ENCODE measurements at places on chromosomes 1 and 21.

DNA sequence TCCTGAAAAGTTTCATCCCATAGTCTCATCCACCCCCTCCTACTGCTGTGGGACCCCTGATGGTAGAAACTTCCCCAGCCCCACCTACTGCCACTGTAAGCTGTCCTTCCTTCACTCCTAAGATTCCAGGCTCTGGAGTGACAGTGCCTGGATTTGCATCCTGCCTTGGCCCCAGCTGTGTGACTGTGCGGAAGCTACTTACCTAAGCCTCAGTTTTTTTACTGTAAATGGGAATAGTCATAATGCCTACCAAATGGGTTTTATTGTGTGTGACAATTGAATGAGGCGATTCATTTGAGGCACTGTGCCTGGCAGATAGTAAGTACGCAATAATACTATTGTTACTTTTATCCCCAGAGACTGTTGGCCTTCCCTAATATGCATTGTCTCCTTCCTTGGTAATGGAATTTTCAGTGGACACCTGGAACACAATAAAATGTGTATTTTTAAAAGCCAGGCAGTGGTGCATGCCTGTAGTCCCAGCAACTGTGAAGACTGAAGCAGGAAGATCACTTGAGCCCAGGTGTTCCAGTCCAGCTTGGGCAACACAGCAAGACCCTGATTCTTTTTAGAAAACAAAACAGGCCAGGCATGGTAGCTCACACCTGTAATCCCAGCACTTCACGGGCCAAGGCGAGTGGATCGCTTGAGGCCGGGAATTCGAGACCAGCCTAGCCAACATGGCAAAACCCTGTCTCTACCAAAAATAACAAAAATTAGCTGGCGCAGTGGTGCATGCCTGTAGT is 55.0 kb upstream of the ZNF326 start:
- DNase-seq: no peak

DNA sequence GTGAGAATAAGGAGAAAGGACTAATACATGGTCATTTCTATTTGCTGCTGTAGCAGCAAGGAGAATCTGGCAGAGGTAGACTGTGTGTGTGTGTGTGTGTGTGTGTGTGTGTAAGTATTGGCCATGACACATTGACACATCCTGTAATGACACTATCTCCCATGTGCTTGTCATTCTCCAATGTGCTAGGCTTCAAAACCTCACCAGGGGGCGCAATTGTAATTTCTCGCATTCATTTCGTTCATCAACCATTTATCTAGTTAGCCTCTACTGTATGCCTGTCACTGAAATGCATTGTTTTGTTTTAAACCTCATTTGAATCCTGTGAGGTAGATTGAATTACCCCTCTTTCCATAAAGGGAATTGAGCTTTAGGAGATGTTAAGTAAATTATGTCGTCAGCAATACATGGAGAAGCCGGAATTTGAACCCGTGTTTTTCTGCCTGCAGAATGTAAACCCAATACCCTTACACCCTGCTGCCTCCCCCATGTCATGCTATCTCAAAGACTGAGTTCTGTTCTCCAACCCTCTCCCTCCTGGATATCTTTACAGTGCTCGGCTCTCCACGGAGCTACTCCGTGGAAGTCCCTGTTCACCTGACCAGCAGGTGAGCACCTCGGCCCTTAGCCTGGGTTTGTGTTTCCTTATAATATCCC is 100.8 kb downstream of the UCK2 start:
- DNase-seq: no peak

DNA sequence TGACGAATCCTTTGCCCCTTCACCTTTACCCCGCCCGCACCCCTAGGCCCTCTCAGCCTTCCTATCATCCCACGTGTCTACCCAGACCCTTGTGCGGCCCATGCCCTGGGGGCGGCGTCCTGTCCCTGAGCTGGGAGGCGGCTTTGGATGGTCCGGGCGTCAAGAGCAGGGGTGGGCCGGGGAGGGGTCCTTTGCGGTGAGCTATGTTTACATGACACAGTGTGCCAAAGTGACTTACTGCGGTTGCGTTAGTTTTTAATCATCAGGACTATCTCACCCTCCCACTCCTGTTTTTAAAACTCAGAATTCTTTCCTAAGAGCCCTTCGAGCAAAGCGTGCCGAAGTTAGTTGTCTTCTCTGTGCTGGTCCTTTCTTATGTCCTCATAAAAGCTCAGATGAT is 144.6 kb downstream of the PGBD5 start:
- DNase-seq: peak; percentile 33

DNA sequence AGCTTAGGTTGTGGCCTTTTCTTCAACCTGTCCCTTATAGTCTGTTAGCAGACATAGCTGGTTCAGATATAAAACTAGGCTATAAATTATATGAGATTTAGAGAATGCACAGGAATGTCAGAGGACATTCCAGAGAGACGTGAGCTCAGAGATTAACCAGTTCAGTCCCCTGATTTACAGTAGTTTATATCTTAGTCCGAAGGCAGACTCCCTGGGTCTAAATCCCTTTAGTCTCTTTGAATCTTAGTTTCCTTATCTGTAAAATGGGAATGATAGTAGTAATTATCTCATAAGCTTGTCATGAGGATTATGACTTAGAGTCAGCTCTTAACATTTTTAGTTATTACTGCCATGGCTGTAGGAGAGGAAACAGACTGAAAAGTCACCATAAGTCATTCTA is 45.5 kb upstream of the PLXNA2 start:
- DNase-seq: no peak

GRCh38 chr1:31389616-31390015 is 16.7 kb upstream of the FABP3 start:
- DNase-seq: no peak

- DNase-seq: no peak
These were observed 34.5 kb downstream of the EPS15 start for GRCh38 chr1:51484591-51484990.

DNA sequence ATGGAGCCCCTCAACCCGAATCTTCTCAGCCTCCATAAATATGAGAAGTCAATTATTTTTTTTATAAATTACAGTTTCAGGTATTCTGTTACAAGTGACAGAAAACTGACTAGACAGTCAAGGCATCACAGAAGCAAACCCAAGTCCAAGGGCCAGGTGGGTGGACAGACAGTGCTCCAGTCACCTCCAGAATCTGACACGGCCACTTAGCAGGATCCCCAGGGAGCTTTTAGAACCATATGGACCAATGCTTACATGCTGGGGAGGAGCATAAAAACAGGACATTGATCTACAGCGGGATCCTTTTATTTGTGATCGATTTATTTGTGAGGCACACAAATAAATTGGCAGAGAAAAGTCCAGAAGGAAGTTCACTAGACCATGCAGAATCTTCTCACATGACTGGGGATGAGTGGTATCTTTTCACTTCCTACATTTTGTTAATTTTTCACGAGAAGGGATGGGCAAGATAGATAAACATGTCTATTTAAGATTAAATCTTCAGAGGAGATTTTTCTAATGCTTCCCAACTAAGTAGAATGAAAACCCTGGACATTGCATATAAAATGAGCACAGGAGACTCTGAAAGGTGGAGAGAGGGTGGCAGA is 15.0 kb downstream of the ZNF496 start:
- no peak for DNase-seq

DNA sequence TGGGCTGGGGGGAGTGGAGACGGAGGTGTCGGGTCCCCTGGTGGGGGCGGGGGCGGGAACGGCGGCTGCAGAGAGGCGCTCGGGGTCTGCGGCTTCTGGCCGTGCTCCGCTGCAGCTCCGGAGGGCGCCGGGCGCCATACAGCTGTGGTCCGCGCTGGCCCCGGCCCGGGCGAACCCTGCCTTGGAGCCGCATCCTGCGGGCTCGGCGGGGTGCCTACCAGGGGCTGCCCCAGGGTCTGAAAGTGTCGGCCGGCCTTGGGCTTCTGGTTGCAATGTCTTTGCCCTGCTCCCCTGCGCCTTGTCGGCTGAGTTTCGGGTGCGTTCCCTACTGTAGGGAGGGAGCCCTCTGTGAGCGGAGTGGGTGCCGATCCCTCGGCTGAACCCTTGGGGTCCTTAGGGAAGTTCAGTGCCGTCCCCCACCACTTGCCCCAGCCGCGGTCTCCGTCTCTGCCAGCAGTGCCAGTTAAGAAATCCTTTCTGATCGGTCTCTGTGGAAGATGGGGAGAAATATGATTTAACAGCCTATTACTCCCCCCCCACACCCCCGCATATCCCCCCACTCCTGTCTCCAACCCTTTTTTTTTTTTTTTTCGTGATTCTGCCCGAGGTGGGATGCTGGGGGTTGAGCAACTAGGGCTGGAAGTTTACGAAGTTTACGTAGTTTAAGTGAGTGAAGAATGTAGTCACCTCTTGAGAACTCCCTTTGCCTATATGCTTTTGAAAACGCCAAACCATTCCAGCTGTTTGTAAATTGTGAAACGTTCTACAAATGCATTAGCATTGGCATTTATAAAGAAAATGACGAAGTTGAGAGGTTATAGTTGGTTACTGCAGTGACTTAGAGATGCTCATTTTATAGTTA is 588 bp downstream of the NEXN start:
- peak; percentile 55 for DNase-seq

DNA sequence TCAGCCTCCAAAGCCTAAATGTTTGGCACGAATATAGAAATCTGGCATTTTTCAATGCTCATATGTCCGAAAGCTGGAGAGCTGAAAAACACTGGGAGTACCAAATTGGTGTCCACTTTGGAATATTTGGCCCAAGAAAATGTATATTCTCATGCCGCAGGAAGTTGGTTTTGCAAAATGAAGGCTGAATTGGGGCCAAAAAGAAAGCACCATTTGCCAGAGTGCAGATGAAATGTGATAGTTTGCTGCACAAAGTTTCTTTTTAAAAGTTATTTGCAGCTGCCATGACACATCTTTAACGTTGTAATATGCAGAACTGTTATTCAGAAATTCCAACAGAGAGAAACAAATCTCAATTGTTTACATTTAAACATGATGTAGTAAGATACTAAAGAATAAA is 124.2 kb upstream of the LYPLAL1 start:
- no peak for DNase-seq

DNA sequence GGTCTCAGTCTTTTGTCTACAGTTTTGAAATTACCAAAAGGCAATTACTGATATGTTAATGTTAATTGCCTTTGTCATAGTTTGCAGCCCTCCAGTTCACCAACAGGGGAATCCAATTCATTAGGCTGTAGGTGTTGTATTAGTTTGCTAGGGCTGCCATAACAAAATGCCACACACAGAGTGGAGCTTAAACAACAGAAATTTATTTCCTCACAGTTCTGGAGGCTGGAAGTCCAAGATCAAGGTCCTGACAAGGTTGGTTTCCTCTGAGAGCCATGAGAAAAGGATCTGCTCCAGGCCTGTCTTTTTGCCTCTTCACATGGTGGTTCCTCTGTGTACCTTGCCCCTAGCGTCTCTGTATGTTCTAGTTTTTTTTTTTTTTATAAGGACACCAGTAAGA is 1.3 kb downstream of the RTCA start:
- DNase-seq: no peak

GRCh38 chr1:225617956-225618355 is 35.0 kb downstream of the ENAH start:
- DNase-seq: no peak

GRCh38 chr1:214677945-214678344 is 75.0 kb downstream of the CENPF start:
- DNase-seq: no peak

GRCh38 chr1:219042769-219043168 is 130.9 kb upstream of the LYPLAL1 start:
- no peak for DNase-seq

- no peak for DNase-seq
These were observed 16.3 kb downstream of the AGPAT3 start for GRCh38 chr21:43881283-43881682.

DNA sequence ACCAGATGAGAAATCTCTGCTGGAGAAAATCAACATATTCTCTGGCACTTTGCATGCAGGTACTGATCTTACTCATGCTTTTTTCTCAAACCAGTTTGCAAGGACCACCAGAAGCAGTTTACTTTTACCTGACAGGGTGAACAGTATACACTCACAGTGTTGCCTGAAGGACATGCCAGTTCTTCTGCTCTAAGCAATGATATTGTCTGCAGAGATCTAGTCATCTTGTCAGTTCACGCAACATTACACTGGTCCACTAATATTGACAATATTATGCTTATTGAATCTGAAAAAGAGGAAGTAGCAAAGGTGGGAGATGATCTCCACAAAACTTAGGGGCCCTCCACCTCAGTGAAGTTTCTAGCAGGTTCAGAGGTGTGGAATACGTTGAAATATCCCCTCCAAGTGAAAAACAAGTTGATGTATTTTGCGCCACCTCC is 3.8 kb upstream of the S100B start:
- DNase-seq: no peak

DNA sequence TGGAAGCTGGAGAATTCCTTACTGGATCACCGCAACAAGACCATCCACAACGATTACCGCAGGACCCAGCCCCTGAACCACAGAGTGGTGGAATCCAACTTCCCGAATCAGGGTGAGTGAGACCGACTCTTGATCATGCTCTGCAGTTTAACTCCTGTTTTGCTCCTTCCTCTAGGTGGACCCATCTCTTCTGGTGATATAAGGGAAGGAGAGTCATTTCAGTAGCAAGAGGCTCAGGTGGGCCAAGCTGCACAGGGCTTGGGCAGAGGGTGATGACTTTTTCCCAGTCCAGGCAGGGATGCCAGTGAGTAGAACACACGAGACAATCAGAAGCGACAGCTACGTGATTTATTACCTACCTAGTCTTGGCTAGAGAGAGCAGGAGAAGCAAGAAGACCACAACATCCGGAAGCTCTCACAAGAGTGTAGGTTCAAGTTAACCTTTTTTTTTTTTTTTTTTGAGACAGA is 25.2 kb downstream of the CA6 start:
- DNase-seq: no peak

DNA sequence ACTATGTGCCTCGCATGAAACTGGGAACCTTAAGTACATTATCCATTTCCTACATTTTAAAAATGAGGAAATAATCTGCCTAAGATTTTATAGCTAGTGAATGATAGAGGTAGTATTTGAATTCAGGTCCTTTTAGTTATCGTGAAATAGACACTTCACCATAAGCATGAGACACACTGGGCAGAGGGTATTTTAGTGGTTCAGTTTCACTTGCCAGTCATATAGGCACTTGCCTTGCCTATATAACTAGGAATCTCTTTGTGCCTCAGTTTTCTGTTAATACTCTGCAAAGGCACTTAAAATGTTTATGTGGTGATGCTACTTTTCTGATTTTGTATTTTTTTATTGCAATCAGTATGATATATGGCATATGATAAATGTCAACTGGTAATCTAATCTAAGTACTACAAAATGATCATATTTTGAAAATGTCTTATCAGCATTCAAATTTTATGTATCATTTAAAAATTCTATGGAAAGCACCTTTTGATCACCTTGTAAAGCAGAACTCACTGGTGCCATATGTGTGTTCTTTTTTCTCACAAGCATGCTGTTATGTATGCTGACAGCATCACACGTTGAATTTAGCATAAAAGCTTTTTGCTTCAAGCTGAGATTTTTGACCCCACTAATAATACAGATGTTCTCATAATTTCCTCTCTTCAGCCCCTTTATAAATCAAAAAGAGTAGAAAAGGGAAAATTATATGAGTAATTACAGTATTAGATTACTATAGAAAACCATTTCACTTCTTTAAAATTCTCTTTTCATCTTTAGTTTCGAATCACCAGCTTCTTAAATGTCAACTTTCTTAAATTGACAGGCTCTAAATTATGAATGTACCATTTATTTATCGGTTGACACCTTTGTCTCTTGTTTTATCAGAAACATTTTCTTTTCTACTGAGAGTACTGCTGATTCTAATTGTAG is 52.6 kb downstream of the RPS6KC1 start:
- no peak for DNase-seq

GRCh38 chr1:19979494-19979977 is at the start of gene PLA2G2A:
PLA2G2A (minus strand) TSS chr1:19979618; CDS start chr1:19978773, 845 bp downstream.
- DNase-seq: no peak

Measured in lower lobe of right lung (tissue), 2 donors.